ENCODE measurements at places on chromosomes 1 and 21. TPM values are rescaled to one million over a fixed set of nuclear protein-coding genes. Genes with fewer than 3 reads are reported as not detected.

Gene FLVCR1
- 11.3 TPM for total RNA-seq

Gene PRDM2
- total RNA-seq = 46.7 TPM

Gene SIK1
- total RNA-seq = 55.2 TPM

DNA sequence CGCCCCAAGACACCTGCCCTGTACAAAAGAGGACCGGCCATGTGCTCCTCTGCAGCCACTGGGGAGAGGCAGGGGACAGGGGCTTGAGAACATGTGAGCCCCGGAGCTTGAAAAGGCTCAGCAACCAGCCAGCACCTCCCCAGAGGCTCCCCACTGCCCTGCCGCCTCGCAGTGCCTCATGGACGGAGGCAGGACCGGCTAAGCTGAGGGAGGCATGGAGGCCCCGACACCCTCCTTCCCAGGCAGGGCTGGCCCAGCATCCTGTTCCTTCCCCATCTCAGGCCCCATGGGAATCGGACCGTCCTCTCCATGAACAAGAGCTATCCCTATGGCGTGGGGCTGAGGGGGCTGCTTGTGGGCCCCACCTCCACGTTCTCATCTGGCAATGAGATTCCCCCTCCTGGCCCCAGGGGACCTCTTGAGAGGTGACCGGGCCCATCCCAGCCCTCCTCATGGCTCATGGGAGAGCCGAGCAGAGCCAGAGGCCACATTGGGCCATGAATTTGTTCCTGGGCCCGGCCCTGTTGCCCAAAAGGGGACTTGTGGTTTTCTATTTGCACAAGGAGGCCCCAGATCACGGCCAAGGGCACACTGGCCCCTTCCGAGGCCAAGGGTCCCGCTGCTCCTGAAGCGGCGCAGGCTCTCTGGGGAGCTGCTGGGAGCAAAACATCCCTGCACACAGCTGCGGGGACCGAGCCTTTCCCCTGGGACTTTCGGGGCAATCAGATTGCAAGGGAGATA, 65.2 kb upstream of the ARHGEF16 start:
- peaks cover 8% of the 10 kb centered on the region for H3K4me1 ChIP-seq
- no peak overlapping the region for H3K27ac ChIP-seq
- no peaks in the 10 kb centered on the region for H3K36me3 ChIP-seq
- H3K4me3 ChIP-seq = no peak overlapping the region
- H3K27me3 ChIP-seq = peaks cover 51% of the 10 kb centered on the region
- DNase-seq = no peak

GRCh38 chr1:94020764-94021579, 100.0 kb downstream of the ABCA4 start:
- no peaks in the 10 kb centered on the region for H3K27me3 ChIP-seq
- peak overlapping the region; percentile 69 for H3K27ac ChIP-seq
- H3K36me3 ChIP-seq = no peaks in the 10 kb centered on the region
- DNase-seq = no peak
- peaks cover 25% of the 10 kb centered on the region for H3K4me1 ChIP-seq

GRCh38 chr1:208135354-208135753, 108.8 kb downstream of the PLXNA2 start:
- H3K27ac ChIP-seq = no peak overlapping the region
- no peak for DNase-seq
- H3K4me3 ChIP-seq = no peak overlapping the region
- H3K36me3 ChIP-seq = peaks cover under 1% of the 10 kb centered on the region

DNA sequence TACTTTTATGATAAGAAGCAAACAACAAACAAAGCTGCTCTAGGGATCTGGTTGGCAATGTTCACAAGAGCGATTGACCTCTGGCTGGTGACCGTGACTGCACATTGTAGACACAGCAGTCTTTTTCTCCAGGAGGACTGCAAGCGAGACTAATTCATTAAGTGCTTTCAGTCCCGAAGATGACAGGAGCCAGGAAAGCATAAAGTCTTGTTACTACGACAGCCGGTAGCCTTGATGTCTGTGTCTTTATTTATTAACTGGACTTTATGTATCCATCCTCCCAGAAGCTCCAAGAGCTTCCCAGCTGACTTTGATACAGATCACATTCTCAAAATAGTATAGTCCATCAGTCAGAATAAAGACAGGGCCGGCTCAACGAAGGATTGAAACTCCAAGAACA, 18.2 kb downstream of the FAM163A start:
- H3K4me1 ChIP-seq = no peaks in the 10 kb centered on the region
- DNase-seq = no peak
- H3K27ac ChIP-seq = no peak overlapping the region
- no peak overlapping the region for H3K4me3 ChIP-seq
- H3K36me3 ChIP-seq = no peaks in the 10 kb centered on the region
- no peaks in the 10 kb centered on the region for H3K27me3 ChIP-seq

- H3K4me1 ChIP-seq = no peaks in the 10 kb centered on the region
- no peak for DNase-seq
- no peak overlapping the region for H3K4me3 ChIP-seq
These were observed 11.3 kb downstream of the LDLRAD2 start for GRCh38 chr1:21823206-21823979.

DNA sequence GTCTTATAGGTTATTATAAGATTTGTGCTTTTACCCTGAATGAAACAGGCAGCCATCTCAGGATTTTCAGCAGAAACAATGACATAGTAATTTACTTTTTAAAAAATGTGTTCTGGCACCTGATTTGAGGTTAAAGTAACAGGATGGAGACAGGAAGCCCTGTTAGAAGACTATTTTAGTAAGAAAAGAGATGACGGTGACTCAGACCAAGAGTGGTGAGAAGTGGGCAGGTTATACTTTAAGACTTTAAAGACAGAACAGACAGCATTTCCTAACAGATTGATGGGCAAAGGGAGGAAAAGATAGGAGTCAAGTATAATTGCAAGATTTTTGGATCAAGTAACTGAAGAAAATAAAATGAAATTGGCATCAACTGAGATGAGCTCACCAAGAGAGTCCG, 436.8 kb upstream of the NR5A2 start:
- H3K36me3 ChIP-seq = no peaks in the 10 kb centered on the region
- H3K4me3 ChIP-seq = no peak overlapping the region
- no peak for DNase-seq
- no peaks in the 10 kb centered on the region for H3K4me1 ChIP-seq
- H3K27me3 ChIP-seq = no peaks in the 10 kb centered on the region
- H3K27ac ChIP-seq = no peak overlapping the region

- H3K36me3 ChIP-seq = no peaks in the 10 kb centered on the region
- no peak overlapping the region for H3K27ac ChIP-seq
- no peak overlapping the region for H3K4me3 ChIP-seq
- peaks cover 12% of the 10 kb centered on the region for H3K27me3 ChIP-seq
- peak; percentile 57 for DNase-seq
- H3K4me1 ChIP-seq = no peaks in the 10 kb centered on the region
These were observed 55.4 kb downstream of the KCNAB2 start for GRCh38 chr1:6100861-6101783.

- H3K27me3 ChIP-seq = no peaks in the 10 kb centered on the region
- no peak overlapping the region for H3K4me3 ChIP-seq
- H3K27ac ChIP-seq = no peak overlapping the region
These were observed 444.9 kb upstream of the PKN2 start for GRCh38 chr1:88239205-88239604.
